ENCODE measurements at places on chromosomes 16 and 17.

GRCh38 chr17:76166168-76166567 lies 25.1 kb upstream of the FOXJ1 start:
- DNase-seq = no peak

DNA sequence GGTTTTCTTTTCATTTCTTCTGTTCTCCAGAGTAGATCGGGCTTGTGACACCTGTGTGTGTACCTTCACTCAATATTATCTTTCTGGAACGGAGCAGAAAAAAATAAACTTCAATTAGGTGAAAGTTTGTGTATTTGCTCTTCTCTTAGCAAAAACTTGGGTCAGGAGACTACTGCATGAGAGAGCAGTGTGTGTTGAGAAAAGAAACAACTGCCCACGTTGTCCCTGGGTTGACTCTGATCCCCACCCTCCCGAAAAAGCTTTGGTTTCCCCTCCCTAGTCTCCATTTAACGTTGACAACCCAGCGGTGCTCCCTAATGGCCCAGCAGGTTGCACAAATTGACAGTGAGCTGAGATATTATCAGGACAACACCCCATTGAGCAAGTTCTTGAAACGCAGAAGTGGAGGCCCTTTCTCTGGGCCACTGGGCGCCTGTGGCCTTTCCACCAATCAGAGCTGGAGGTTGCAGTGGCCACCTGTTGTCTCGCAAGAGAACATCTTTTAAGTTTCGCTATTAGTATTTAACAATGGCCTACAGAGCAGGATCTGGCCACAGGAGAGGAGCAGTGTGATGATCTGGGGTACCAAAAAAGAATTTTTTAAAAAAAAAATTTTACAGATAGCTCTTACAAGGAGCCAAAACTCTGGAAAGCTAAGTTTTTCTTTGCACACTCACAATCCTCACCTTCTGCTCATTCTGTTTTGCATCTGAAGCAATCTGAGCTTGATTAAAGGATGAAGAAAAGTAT lies 1.5 kb upstream of the TOX3 start:
- peak; percentile 55 for DNase-seq

GRCh38 chr17:52235516-52235915 lies 77.0 kb upstream of the CA10 start:
- DNase-seq = no peak

DNA sequence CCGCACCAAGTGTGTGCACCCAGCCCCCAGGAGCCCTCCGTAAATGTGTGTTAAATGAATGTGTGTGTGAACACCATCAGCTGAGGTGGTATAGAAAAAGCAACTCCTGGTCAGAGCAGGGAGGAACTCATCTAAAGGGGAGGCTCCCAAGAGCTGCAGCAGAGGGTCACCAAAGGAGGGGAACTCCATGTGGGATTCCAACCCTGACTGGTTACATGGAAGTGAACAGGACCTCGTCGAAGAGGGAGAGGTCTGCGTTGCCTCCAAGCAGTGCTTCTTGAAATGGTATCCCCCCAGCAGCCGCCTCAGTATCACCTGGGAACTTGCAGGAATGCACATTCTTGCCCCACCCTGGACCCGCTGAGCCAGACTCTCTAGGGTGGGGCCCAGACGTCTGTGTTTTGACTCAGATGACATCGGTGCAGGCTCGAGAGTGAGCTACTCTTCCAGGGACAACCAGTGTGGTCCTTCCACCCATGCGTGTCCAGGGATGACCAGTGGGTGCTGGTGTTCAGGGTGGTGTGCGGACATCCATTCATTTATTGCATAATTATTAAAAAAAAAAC lies 30.8 kb downstream of the ADCY9 start:
- DNase-seq = no peak

GRCh38 chr16:66388350-66389139 lies 22.1 kb downstream of the CDH5 start:
- no peak for DNase-seq

DNA sequence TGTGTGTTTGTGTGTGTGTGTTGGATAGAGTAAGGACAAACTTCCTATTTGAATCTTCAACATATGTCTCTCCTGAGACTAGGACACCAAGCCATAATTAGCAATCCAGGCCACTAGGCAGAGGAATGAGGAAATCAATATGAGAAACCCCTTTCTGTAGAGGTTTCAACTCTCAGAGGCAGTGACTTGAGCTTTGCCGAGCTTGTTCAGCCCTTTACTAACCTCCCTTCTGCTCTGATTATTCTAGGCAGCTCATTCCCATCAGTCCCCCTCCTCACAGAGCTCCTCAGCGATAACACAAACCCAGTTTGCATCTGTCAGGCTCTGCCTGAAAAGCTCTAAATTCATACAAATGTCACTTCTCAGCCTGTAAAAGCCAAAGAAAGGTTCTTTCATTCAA lies 1030.3 kb downstream of the CDH8 start:
- DNase-seq = no peak

DNA sequence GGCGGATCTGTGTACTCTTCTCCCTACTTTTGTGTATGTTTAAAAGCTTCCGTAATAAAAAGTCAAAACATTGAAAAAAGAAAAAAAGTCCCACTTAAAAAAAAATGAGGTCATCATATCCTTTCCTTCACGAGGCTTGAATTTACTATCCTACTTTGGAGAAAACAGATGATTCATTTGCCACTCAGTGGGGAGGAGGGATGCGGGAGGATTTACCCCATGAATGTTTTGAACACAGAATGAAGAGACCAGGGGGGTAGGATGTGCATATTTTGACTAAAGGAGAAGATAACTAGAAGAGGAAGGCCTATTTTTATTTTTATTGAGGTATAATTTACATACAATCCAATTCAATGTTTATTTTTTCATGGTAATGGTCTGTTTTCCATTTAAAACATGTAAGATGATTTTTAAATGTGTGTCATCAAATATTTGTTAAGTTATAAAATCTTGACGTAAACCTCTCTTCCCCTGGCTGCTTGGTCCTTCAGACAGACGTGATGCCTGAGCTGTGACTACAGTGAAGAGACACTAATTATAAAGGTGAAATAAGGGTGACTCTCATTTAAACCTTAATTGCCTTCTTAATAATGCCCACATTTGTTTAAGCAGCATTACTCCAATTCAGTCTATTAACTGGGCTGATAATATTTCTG lies 135.4 kb upstream of the AXIN2 start:
- DNase-seq = no peak

- no peak for DNase-seq
Measured at GRCh38 chr16:57576429-57576870, 34.0 kb downstream of the ADGRG5 start.

GRCh38 chr16:19005561-19006445 lies 22.1 kb downstream of the TMC7 start:
- no peak for DNase-seq

GRCh38 chr17:67121316-67121891 lies 77.0 kb downstream of the CACNG1 start:
- no peak for DNase-seq

DNA sequence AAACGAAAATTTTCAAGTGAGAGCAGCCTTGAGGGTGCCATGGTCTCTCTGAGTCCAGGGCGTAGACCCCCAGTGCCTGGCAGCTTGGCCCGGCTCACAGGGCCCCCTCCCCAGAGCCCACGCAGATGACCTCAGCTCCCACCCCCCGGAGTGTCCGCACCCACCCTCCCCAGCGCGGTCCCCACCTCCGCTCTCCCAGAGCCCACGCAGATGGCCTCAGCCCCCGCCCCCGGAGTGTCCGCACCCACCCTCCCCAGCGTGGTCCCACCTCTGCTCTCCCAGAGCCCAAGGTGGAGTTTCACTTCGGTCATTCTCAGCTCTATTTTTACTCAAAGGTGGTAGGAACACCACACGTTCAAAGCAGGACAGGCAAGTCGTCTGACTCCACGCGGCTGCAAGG lies 13.9 kb downstream of the ABR start:
- DNase-seq = no peak

DNA sequence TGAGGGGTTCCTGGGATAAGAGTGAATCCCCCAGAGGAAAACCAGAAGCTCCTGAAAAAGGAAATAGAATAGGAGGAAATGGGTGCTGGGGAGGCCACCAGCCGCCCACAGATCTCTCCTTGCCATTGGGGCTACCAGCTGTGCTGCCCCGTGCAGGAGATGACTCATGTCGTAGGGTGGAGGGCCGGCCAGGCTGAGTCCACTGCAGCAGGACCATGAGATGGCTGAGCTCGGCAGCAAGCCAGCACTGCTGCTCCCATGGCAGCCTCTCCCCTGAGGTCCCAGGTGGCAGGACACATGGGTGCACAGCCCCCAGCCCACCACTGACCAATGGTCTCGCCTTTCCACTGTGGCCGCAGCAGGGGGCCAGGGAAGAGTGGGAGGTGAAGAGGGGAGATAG lies 95.5 kb downstream of the GNAO1 start:
- DNase-seq = no peak

- no peak for DNase-seq
Measured at GRCh38 chr16:4506450-4506849, 30.3 kb downstream of the HMOX2 start.

GRCh38 chr17:2803971-2804370 lies 7.7 kb downstream of the RAP1GAP2 start:
- no peak for DNase-seq

- no peak for DNase-seq
Measured at GRCh38 chr17:78780335-78780734, 1.7 kb downstream of the CYTH1 start.

DNA sequence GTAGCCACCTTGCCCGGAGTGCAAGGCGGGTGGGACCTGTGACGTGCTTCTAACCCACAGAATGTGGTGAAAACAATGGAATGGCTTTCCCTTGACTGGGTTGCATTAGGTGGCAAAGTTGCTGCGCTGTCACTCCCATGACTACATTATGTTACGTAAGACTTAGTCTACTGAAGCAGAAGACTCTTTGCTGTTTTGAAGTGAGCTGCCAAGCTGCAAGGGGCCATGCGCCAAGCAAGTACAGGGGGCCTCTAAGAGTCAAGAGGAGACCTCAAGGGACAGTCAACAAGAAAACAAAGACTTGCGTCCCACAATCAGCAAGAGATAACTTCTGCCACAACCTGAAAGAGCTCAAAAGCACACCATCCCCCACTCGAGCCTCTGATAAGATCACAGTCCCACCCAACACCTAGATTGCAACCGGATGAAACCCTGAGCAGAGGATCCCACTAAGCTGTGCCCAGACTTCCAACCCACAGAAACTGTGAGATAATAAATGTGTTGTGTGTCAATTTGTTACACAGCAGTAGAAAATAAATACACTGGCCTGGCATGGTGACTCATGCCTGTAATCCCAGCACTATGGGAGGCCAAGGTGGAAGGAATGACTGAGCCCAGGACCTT lies 16.5 kb downstream of the ANKRD11 start:
- no peak for DNase-seq

DNA sequence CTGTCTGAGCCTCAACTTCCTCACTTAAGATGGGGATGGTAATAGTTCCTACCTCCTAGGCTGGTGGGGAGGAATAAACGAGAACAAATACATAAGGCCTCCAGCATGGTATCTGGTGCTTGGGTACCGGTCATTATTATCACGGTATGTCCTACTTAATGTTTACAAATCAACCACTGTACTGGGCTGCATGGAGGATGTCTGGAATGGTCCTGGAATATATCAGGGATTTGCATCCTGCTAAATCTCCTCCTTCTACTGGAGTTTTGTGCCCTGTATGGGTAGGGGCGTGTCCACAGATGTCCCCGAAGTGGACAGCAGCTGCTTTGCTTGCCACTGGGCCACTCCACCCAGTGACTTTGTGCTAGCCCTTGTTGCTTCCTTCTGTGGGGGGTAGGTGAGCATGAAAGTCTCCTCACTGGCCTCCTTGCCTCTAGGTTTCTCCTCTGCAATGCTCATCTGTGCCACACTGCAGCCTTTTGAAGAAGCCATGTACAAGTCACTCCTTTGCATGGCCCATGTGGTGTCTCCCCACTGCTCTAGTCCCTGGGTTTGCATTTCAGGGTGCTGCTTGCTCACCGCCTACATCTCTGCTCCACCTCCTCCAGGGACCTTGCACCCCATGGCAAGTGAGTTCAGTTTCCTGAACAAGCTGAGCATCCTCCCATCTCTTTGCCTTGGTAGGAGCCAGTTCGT lies 2.2 kb upstream of the CMIP start:
- no peak for DNase-seq

GRCh38 chr17:81400154-81400977 lies 5.1 kb downstream of the BAHCC1 start:
- no peak for DNase-seq

GRCh38 chr16:2775131-2775716 lies 1.9 kb downstream of the ELOB start:
- no peak for DNase-seq

DNA sequence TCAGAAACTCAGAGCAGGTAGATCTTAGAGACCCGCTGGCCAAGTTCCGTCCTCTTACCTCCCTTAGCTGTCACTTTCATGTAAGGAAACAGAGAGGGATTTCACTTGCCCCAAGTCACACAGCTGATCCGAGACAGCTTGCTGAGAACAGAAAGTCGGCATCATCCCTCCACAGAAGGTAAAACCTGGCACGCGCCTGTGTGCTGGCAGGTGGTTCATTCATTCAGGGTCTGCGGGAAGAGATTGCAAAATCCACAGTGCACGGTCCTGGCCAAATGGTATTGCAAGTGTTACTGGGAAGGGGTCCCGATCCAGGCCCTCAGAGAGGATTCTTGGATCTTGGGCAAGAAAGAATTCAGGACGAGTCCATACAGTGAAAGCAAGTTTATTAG lies 139.4 kb upstream of the RPH3AL start:
- no peak for DNase-seq

DNA sequence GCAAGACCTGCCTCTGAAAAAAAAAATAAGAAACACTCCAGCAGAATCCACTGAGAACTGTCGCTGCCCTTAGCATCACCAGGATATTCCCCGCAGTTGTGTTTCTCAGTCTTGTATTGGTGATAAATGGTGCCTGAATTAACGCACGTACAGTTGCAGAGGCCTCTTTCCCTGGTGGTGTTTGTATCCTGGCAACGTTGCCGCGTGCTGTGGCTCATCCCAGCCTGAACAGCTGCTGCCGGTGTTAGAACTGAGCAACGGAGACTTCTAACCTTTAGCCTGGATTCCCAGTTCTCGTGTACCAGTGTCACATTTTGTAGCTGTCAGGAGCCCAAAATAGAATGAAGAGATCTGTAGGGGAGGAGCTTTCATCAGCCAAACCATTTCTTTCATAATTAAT lies 4.8 kb downstream of the MLYCD start:
- DNase-seq = no peak

- DNase-seq = no peak
Measured at GRCh38 chr16:86181526-86181925, 282.6 kb downstream of the IRF8 start.

DNA sequence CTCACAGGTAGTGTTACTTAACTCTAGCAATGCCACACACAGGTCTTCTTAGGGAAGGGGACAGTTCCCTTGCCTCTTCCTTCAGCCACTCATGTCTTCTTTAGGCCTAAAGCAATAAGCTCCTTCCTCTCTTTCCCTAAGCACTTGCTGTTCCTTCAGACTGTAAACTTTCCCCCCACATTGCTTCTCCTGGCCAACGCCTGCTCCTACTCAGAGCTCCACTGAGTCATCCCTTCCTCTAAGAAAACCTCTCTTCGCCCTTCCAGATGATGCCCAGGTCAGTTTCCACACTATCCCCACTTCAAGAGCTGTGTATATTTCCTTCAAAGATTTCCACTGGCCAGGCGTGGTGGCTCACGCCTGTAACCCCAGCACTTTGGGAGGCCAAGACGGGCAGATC lies 12.5 kb upstream of the EPOP start:
- DNase-seq = no peak

Data from NCI-H187 treated with DMSO at 0.1 percent for 48 hours (cell line).